ENCODE measurements at places on chromosomes 2 and 18. TPM values are rescaled to one million over a fixed set of nuclear protein-coding genes. Genes with fewer than 3 reads are reported as not detected.

The UGT1A7 gene
- total RNA-seq = not detected

The TXNDC2 gene
- not detected for total RNA-seq

The C2orf76 gene
- total RNA-seq = 8.3 TPM

The TMEM163 gene
- total RNA-seq = not detected

The CLEC4F gene
- total RNA-seq = not detected

The IFIH1 gene
- 6.2 TPM for total RNA-seq

The CHRNG gene
- total RNA-seq = not detected

The FAM124B gene
- total RNA-seq = not detected

The PJVK gene
- 1.3 TPM for total RNA-seq

The PPIL3 gene
- 42.8 TPM for total RNA-seq

The SPIRE1 gene
- 49.3 TPM for total RNA-seq

The SLC4A3 gene
- total RNA-seq = 23.9 TPM

The RUFY4 gene
- total RNA-seq = not detected

The GCC2 gene
- 20.8 TPM for total RNA-seq

The REG1B gene
- total RNA-seq = not detected

Measured in mammary epithelial cell (primary cell).